Astrocyte (in vitro differentiated cells and primary cell): ENCODE measurements at places on chromosomes 6 and 20. TPM values are rescaled to one million over a fixed set of nuclear protein-coding genes. Genes with fewer than 3 reads are reported as not detected.

DNA sequence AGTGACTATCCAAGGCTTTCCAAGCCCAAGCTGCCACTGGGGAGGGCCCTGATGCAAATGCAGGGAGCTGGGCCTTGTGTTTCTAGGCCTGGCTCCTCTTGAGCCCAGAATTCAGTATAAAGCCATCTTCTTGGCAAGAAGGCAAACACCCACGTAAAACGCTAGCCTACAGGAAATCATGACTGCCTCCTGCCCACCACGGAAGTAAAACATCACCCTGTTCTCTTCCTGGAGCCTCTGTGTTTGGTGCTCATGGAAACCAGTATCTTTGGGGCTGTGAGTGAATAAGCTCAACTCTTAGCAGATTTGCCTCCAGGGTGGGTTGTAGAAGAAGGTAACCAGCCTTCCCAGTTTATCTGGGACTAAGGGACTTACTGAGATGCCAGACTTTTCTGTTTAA lies 271.0 kb downstream of the ZNF217 start:
- no peaks in the 10 kb centered on the region for H3K36me3 ChIP-seq
- no peaks in the 10 kb centered on the region for H3K4me1 ChIP-seq
- H3K27ac ChIP-seq, result no peak overlapping the region
- DNase-seq, result peak; percentile 25
- no peaks in the 10 kb centered on the region for H3K27me3 ChIP-seq
- no peak overlapping the region for H3K4me3 ChIP-seq

- no peaks in the 10 kb centered on the region for H3K36me3 ChIP-seq
- peak; percentile 43 for DNase-seq
- H3K4me1 ChIP-seq, result no peaks in the 10 kb centered on the region
- H3K4me3 ChIP-seq, result no peak overlapping the region
- no peak overlapping the region for H3K27ac ChIP-seq
Measured at GRCh38 chr6:145836170-145836569, 21.6 kb upstream of the FBXO30 start.

GRCh38 chr20:34557936-34558319 lies 590 bp upstream of the MAP1LC3A start:
- no peaks in the 10 kb centered on the region for H3K36me3 ChIP-seq
- DNase-seq, result no peak
- H3K27me3 ChIP-seq, result no peaks in the 10 kb centered on the region
- H3K4me3 ChIP-seq, result peak overlapping the region; percentile 78
- peaks cover 5% of the 10 kb centered on the region for H3K4me1 ChIP-seq

DNA sequence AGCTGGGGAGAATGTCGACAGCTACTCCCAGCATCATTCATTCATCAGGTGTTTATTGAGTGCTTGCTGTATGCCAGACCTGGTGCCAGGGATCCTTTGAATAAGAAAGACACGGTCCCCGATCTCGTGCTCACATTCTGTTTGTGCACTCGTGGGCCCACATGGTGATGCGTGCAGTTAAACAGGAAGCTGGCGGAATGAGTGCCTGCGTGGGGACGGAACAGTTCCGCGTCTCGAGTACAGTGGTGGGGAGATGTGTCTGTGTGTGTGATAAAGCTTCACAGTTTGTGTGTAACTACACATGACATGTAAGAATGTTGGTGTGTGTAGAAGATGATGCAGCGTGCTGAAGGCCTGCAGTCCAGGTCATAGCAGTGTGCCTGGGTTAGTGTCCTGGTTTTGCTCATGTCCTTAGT lies 6.5 kb downstream of the RBM38 start:
- no peak overlapping the region for H3K4me3 ChIP-seq
- no peaks in the 10 kb centered on the region for H3K27me3 ChIP-seq
- no peaks in the 10 kb centered on the region for H3K36me3 ChIP-seq
- no peak overlapping the region for H3K27ac ChIP-seq

DNA sequence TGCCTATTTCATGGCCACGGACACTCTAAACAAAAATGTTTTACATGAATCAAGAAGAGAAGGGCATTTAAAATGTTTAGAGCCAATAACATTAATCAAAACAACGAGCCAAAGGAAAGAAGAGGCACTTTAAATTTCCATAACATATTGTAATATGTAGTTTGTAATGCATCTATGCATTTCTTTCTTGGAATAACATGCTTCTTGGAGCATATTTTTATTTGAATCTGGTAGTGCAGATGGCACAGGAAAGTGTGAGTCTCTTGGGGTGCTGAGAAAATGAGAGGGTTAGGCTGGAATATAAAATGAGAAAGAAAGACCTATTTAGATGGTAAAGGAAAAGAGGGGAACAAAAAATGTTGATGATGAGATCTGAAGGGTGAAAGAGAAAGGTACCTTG lies 305.4 kb downstream of the BTBD3 start:
- no peak overlapping the region for H3K4me3 ChIP-seq
- DNase-seq, result no peak
- H3K27me3 ChIP-seq, result no peaks in the 10 kb centered on the region
- H3K27ac ChIP-seq, result no peak overlapping the region

DNA sequence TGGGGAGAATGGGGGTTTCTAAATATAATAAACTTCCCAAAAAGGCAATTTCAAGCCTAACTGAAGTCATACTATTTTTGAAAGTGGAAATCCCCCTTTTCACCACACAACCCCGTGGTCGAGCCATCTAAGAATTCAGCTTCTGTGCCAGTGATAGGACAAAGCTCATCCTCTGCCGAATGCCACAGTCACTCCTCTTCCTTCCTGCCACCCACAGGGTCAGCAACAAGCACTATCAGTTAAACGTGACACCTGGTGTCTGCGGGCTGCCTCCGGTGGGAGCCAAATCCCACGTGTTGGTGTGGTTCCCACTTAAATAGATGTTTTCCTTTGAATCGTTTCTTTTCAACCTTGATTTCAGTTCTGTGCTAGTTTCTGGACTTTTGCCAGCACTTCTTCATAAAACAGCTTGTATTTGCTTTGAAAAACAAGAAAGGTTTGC lies 60.7 kb downstream of the TNFAIP3 start:
- H3K4me3 ChIP-seq, result no peak overlapping the region
- H3K27me3 ChIP-seq, result no peaks in the 10 kb centered on the region
- no peaks in the 10 kb centered on the region for H3K36me3 ChIP-seq

LGSN gene
- 0.25 and 0.36 TPM in 2 replicates for total RNA-seq

PAK5 gene
- 0.16 and 0.19 TPM in 2 replicates for total RNA-seq

GNMT gene
- 0.68 TPM in 1 of 2 replicates, not detected in the other for total RNA-seq

C6orf120 gene
- total RNA-seq, result 34.6 and 37.7 TPM in 2 replicates
